ENCODE measurements at places on chromosomes 11 and 22. TPM values are rescaled to one million over a fixed set of nuclear protein-coding genes. Genes with fewer than 3 reads are reported as not detected.

GRCh38 chr11:121929581-121929980 lies 186.4 kb downstream of the BLID start:
- H3K4me3 ChIP-seq: no peak overlapping the region
- no peaks in the 10 kb centered on the region for H3K27me3 ChIP-seq
- no peaks in the 10 kb centered on the region for H3K4me1 ChIP-seq
- DNase-seq: no peak
- H3K27ac ChIP-seq: no peak overlapping the region

Gene PIH1D2
- 2.5 TPM for total RNA-seq

Gene EFCAB6
- total RNA-seq: 0.69 TPM

Gene TMEM45B
- not detected for total RNA-seq

DNA sequence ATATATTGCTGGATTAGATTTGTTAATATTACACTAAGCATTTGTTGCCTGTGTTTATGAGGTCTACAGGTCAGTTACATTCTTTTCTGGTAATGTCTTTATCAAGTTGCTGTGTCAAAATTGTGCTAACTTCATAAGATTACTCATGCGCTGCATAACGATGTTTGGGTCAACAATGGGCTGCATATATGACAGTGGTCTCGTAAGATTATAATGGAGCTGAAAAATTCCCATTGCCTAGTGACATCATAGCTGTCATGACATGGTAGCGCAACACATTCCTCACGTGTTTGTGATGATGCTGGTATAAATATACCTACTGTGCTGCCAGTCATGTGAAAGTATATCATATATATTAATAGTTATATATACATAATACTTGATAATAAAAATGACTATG lies 34.2 kb downstream of the POLD3 start:
- no peak overlapping the region for H3K27ac ChIP-seq
- no peak overlapping the region for H3K4me3 ChIP-seq
- H3K27me3 ChIP-seq: no peaks in the 10 kb centered on the region
- DNase-seq: no peak
- no peaks in the 10 kb centered on the region for H3K36me3 ChIP-seq

Measured in endothelial cell (in vitro differentiated cells).